Stimulated activated CD8-positive, alpha-beta memory T cell treated with anti-CD3 and anti-CD28 coated beads, Interleukin-7, amount 100 ng/mL, for 1 hour (primary cell): ENCODE measurements at places on chromosomes 3 and 15.

GRCh38 chr3:68866157-68866556, 66.2 kb downstream of the TAFA4 start:
- DNase-seq, result no peak

DNA sequence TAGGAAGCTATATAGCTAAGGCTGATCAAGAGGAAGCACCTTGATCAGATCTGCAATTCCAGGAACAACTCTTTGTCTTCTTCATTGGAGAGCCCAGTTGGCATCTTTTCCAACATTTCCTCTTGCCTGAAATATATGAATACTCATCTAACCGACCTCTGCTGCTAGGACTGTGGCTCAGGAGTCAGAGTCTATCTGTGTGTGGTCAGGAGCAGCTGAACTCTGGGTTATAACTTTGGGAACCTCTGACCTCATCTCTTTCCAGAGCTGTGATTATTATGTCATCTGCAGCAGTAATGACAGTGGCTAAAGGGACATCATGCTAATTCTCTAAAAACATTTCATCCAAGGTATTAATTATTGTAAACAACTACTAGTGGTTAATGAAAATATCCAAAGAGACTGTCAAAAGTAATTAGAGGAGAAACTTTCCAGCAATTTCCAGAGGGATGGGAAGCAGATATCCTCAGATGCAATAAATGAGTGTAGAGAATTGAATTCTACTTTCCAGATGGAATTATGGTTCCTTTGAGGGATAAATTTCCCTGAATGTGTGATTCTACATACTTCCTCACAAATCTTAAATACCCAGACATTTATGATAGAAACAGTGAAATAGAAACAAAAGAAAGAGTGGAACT, 11.5 kb upstream of the SPINK8 start:
- DNase-seq, result no peak

GRCh38 chr3:46138581-46138980, 69.5 kb downstream of the CCR1 start:
- DNase-seq, result no peak

DNA sequence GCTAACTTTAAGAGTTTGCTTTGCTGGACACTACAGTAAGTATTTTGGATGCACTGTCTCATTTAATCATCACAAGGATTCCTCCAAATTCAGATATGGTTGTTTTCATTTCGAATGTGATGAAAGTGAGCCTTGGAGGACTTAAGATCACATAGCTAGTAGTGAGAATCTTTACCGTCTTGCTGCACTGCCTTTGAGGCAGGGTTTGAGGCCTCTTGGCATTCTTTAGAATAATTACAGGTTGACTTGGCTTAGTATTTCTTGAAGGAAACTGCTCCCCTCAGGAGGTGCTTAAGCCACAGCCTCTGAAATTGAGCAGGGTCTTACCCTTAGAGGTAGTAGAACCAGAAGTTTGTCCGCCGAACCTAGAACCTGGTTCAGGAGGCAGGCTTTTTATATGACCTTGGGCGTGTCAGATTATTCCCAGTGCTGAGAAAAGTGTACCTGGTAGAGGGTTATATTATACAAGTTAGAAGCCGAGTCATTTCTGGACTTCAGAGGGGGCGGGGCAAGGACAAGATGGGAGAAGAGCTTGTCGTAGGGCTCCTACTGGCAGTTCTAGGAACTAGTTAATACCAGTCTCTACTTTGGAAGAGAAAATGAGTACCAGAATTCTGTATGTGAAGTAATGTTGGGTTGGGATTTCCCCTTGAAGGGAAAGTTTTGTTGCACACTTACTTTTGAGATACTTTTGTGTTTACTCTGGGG, 1.1 kb downstream of the TFG start:
- no peak for DNase-seq

- DNase-seq, result no peak
Observed at GRCh38 chr15:96598514-96598913, 268.0 kb downstream of the NR2F2 start.

- no peak for DNase-seq
Observed at GRCh38 chr3:7385635-7386034, 524.7 kb downstream of the GRM7 start.

DNA sequence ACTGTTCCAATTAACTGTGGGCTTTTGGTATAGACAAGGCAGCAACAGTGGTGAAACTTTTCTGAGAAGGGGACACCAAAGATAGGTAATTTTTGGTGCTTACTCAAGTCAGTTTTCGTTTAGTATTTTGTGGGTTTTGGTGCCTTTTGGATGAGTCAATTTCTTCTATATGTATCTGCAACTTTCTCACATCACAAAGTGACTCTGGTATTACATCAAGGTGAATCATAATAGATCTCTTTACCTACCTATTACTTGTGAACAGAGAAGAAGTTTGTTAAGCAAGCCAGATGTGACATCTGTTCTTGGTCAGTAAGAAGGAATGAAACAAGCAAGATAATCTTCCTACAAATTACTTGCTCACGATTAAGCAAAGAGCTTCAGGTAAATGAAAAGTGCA, 732.4 kb upstream of the DPPA4 start:
- DNase-seq, result no peak

GRCh38 chr3:48696601-48697000, 10.9 kb upstream of the NCKIPSD start:
- DNase-seq, result no peak

- DNase-seq, result no peak
Observed at GRCh38 chr3:4309491-4310128, 6.4 kb downstream of the SETMAR start.

- no peak for DNase-seq
Observed at GRCh38 chr3:9135930-9136525, 113.4 kb downstream of the SRGAP3 start.

GRCh38 chr3:43018246-43018645, 39.1 kb downstream of the GASK1A start:
- DNase-seq, result no peak

DNA sequence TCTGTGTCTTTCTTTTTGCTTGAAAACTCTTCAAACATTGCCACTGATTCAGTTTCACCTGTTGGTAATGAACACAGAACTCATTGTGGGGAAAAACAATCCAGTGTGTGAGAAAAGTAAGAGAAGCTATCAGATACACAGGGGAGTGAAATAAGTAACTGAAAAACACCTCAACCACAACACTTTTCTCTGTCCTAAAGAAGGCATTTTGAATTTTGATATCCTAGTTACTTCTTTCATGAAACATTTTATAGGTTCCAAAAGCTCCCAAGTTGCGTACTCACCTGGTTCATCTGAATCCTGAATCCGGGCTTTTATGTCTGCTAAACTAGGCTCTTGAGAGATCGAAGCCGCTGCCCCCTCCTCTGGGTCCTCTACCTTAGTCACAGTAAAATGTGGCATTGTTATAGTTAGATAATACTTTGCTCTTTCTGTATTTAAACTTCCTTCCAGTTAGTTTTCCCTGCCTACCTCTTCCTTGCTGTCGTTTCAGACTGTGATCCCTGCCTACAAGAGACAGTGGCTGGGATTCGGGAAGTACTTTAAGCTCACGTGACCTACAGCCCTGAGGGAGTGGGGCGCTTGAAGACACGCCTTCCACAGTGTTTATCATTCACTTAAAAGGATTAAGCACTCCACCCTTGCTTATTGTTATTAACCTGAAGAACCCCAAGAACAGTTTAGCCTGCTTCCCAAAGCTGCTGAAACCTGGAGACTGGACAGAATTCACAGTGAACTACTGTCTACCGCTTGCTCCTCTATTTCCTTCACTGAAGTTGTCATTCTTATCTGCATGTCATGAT, 19.1 kb downstream of the SLC12A6 start:
- no peak for DNase-seq

DNA sequence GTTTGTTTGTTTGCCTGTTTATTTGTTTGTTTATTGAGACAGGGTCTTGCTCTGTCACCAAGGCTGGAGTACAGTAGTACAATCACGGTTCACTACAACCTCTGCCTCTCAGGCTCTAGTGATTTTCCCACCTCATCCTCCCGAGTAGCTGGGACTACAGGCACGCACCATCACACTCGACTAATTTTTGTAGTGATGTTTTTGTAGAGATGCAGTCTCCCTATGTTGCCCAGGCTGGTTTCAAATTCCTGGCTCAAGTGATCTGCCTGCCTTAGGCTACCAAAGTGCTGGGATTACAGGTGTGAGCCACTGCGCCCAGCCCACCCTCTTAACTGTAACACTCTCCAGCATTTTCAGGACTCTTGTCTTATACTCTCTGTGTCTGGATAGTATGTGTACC, 26.7 kb downstream of the PLD1 start:
- no peak for DNase-seq

GRCh38 chr15:97623091-97623661, 337.3 kb upstream of the ARRDC4 start:
- DNase-seq, result no peak

DNA sequence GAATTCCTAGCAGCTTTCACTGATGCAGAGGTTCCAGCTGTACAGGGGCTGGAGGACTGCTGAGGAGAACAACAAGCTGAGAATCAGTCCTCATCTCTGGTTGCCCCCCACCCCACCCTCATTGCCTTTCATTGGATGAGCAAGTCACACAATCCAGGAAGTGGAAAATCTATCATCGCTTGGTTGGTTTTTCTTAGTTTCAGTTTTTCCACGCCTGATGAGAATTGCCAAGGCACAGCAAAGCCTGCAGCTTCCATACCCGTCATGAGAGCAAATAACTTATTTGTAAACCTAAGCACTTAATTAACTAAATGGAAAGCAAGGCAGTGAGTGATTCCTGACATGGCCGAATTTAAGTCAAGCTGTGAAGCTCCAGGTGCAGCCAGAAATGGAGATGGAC, 21.4 kb upstream of the LIPC start:
- no peak for DNase-seq

- DNase-seq, result no peak
Observed at GRCh38 chr3:17213102-17213501, 328.3 kb downstream of the PLCL2 start.

GRCh38 chr3:185733980-185734724, 90.7 kb downstream of the IGF2BP2 start:
- no peak for DNase-seq

GRCh38 chr3:128128251-128128650, 4.6 kb upstream of the RUVBL1 start:
- no peak for DNase-seq

- DNase-seq, result no peak
Observed at GRCh38 chr3:194561306-194561974, 71.8 kb downstream of the TMEM44 start.

- DNase-seq, result no peak
Observed at GRCh38 chr15:62469874-62470688, 305.0 kb upstream of the C2CD4B start.

DNA sequence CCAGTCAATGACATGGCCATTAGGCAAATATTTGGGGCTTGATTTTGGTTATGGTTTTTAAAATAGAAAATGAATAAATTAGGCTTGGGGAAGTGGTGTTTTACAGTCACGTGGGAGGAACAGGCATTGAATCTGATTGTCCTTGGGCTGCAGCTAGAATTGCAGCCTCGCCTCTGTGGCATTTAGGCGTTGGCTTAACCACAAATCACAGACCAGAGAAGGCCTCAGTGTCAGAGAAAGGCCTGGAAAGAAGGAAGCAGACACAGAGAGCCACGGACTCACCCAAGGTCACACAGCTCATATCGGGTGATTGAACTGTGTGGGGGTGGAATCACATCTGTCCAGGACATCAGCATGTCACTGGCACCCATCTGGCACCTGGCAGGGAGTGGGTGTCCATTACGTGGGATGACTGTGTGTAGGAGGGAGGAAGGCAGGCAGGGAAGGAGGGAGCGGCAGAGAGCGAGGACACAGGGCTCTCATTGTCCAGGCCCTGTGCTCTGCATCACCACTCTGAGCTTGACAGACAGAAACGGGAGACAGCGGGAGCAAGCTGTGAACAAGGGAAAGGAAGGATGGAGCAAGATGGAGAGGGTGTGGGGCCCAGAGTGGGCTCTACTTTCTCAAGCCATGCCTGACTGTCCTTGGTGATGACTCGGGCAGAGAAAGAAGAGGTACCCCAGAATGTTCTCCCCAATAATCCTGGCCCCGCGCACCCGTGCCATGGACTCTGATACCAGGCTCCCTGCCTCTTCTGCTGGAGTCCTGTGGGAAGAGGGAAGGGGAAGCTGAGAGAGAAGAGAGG, 186.4 kb downstream of the FAM43A start:
- no peak for DNase-seq

- DNase-seq, result no peak
Observed at GRCh38 chr3:31240013-31240412, 292.7 kb upstream of the STT3B start.

DNA sequence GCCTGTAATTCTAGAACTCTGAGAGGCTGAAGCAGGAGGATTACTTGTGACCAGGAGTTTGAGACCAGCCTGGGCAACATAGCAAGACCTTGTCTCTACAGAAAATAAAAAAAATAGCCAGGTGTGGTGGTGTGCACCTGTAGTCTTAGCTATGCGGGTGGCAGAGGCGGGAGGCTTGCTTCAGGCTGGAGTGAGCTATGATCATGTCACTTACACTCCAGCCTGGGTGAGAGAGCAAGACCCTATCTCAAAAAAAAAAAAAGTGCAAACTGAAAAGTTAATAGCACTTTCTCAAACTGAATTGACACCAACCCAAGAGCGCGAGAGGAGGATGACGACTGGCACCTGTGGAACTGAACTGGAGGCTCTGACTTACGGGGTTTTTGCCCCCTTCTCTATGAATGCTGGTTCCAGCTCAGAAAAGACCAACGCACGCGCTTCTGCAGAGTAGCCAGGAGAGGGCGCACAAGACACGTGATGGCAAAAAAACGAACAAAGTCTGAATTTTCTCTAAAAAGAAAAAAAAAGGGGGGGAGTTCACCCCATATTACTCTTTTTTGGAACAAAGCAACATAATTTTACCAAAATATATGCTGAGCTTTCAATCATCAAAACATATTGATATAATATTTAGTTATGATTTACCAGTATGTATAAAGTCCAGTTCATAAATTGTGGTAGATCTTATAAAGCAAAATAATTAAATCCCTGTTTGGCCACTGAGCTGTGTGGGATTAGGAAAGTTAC, 23.7 kb downstream of the CFAP92 start:
- DNase-seq, result peak; percentile 28

- no peak for DNase-seq
Observed at GRCh38 chr3:193730511-193730910, 137.5 kb downstream of the OPA1 start.

DNA sequence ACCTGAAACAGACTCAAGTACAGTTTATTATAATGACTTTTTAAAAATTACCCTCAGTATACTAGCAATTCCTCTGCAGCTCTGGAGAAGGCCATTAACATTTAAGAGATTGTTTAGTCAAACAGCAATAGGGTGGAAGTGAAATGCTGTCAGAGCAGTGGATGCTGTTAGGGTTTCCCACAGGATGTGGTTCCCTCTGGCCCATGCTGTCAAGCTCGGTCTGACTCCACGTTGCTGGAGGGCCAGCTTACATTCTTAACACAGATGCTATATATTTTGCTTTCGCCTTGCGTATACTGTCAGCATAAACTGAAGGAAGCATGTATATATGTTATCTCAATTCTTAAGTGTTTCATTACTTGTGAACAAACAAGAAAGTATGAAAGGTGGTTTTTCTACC, 231.1 kb upstream of the COL8A1 start:
- DNase-seq, result no peak

DNA sequence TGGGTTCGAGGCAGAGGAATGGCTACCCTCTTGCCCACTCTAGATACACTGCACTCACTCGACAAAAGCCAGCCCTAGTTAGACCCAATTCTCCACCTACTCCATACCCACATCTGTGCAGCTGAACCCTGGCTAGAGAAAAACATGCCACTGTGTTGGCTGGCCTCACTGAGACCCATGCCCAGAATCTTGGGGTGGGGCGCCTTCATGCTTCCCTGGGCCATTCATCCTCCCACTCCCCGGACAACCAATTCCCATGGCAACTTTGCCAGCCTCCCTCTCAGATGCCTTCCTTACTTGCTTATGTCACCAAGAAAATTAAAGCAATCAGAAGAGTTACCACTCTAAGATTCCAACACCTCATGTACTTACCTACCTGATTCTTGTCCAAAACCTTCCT, 9.2 kb upstream of the LIMD1 start:
- DNase-seq, result no peak
